ENCODE measurements at places on chromosomes 2 and 18. TPM values are rescaled to one million over a fixed set of nuclear protein-coding genes. Genes with fewer than 3 reads are reported as not detected.

GRCh38 chr2:140747665-140748064 lies 1383.2 kb downstream of the LRP1B start:
- no peaks in the 10 kb centered on the region for H3K4me1 ChIP-seq
- H3K27me3 ChIP-seq, result no peaks in the 10 kb centered on the region
- DNase-seq, result no peak
- no peak overlapping the region for H3K4me3 ChIP-seq

Gene ACMSD
- total RNA-seq, result not detected

DNA sequence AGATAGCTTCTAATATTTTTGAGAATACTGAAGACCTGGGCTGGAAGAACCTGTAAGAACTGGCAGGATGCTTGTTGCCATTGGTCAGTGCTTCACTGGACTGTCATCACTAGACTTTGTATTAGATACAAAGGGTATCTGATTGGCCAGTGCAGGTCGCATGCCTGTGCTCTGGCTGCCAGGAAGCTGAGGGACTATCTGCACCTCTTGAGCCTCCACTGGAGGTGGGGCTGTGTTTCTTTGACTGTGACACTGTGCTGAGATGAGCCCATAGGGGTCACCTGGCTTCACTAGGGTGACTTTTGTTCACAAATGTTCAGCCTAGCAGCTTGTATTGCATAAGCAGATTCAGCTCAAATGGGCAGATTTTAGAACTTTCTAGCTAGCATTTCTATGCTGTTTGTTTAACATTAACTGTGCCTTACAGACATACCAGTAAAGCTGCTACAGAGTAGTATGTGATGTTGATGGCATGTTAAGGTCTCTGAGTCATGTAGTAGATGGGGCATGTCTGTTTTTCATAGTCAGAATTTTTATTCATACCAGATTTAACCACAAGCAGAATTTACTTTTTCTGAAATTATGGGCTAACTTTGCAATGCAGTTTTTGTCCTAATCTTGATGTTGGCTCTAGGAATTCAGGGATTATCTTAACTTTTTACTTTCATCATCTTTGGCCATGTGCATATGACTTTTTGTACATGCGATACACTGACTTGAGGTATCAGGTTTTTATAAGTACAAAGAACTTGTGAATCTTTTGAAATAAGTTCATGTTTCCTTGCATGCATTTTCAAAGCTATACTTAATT lies 56.1 kb downstream of the RHBDD1 start:
- H3K27ac ChIP-seq, result no peak overlapping the region
- H3K36me3 ChIP-seq, result peaks cover 3% of the 10 kb centered on the region
- no peaks in the 10 kb centered on the region for H3K27me3 ChIP-seq
- DNase-seq, result no peak
- H3K4me3 ChIP-seq, result no peak overlapping the region

Gene SERPINB10
- not detected for total RNA-seq

Gene SLC5A7
- not detected for total RNA-seq

- H3K27ac ChIP-seq, result peak overlapping the region; percentile 96
- peak; percentile 29 for DNase-seq
- H3K4me1 ChIP-seq, result peaks cover 54% of the 10 kb centered on the region
- peak overlapping the region; percentile 31 for H3K4me3 ChIP-seq
- H3K27me3 ChIP-seq, result no peaks in the 10 kb centered on the region
These were observed 44.1 kb upstream of the TTC39C start for GRCh38 chr18:23970161-23971096.

Gene KCNJ3
- not detected for total RNA-seq

Gene SERPINB4
- total RNA-seq, result not detected

DNA sequence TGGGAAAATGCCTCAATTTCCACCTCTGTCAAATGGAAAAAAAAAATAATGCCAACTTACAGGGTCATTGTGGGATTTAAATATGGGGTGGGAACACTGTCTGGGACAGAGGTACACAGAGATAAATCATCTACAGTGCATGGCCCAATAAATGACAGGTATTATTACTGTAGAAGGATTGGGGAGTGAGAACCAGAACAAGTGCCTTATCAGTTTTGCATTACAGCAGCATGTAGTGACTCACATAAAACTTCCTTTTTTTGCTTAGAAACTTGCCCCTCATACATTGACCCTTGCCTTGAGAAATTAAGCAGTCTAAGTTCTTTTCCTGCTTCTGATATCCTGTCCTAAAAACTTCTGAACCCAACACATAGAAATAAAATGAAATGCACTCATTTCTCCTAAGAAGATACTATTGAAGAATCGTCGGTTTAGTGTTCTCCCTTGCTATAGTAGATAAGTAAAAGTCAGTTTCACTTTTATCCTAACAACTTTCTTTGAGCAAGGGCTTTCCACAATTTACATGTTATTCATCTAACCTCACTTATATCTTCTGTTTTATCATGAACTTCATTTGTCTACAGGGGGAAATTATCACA lies 121.0 kb upstream of the HAAO start:
- H3K4me3 ChIP-seq, result no peak overlapping the region
- H3K36me3 ChIP-seq, result peaks cover 5% of the 10 kb centered on the region
- DNase-seq, result no peak
- peak overlapping the region; percentile 43 for H3K27ac ChIP-seq
- peaks cover 26% of the 10 kb centered on the region for H3K27me3 ChIP-seq

Gene MATN3
- not detected for total RNA-seq

Gene CRYBA2
- total RNA-seq, result not detected

Gene CYP26B1
- total RNA-seq, result not detected

GRCh38 chr2:74861531-74861930 lies 27.6 kb downstream of the HK2 start:
- no peaks in the 10 kb centered on the region for H3K27me3 ChIP-seq
- no peak overlapping the region for H3K27ac ChIP-seq
- no peak overlapping the region for H3K4me3 ChIP-seq
- H3K4me1 ChIP-seq, result peaks cover 13% of the 10 kb centered on the region
- H3K36me3 ChIP-seq, result no peaks in the 10 kb centered on the region

DNA sequence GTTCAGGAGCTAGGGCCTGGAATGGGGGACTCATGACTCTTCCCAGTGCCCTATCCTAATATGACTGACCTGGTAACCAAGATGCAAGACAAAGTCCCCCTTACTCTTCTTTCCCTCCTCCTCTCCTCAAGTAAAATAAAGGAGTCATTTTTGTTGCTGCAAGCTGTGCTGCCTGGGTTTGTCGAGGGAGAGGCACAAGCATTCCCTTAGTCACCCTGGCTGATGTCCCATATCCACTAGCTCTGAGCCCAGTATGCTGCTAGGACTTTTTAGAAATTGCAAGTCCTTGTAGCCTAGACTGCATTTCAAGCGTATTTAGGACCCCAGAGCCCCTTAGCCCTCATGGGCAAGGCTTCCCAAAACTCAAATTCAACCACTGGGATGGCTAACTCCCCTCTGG lies 338.5 kb upstream of the SETBP1 start:
- H3K4me3 ChIP-seq, result no peak overlapping the region
- no peaks in the 10 kb centered on the region for H3K4me1 ChIP-seq
- no peaks in the 10 kb centered on the region for H3K27me3 ChIP-seq
- H3K27ac ChIP-seq, result no peak overlapping the region
- no peak for DNase-seq

- no peak overlapping the region for H3K4me3 ChIP-seq
- no peaks in the 10 kb centered on the region for H3K27me3 ChIP-seq
- H3K36me3 ChIP-seq, result peaks cover 7% of the 10 kb centered on the region
These were observed 64.1 kb downstream of the STAT4 start for GRCh38 chr2:191086706-191087105.

Gene C2orf15
- total RNA-seq, result 2.7 TPM

DNA sequence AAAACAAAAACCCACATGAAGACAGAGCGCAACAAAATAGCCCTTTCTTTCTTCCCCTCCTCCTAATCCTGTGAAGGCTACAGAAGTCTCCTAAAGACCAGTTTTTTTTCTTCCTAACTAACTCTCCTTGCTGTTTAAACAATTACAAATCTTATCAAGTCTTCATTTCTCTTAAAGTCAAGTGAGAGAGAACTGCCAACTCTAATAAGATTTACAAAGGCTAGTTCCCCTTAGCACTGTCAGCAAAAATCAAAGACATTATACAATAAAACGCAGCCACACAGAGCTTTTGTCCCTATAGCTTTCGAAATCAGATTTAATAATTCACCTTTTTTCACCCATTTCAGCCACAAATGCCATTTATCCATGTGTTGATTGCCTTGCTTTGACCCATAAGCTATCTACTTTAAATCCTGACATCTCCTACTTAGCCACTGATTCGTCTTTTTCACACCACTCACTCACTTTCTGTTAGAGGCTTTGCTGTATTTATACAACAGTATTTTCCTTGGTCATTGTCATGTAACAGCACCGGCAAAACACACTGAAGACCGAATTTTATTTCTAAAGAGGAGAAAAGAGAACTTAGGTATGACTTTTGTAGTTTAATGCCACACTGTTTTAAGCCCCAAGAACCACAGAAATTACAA lies 5.9 kb downstream of the NRXN1 start:
- no peak overlapping the region for H3K4me3 ChIP-seq
- no peaks in the 10 kb centered on the region for H3K36me3 ChIP-seq
- no peaks in the 10 kb centered on the region for H3K27me3 ChIP-seq
- H3K4me1 ChIP-seq, result no peaks in the 10 kb centered on the region
- H3K27ac ChIP-seq, result no peak overlapping the region

DNA sequence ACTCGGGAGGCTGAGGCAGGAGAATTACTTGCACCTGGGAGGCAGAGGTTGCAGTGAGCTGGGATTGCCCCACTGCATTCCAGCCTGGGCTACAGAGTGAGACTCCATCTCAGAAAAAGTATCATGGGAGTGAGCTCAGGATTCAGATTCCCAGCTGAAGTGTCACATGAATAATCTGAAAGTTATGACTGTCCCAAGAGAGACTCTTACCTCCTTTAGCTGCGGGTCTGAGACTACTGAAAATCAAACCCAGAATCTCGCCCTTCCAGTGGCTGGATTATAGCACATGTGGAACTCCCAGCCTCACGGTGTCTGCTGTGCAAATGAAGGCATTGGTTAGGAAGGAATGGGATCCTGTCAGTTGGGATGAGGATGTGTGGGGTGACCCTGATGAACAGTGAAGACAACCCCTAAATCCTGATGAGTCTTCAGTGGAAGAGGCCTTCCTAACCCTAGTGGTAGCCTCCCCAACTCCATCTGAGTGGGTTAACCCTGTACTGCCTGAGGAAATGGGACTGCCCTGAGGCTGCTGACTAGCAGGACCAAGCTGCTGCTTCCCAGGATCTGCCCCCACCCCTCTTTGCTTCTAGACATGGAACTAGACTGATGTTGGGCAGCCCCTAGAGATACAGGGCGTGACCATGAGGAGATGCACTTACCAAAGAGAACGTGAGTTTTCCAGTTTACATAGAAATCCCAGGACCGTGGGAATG lies 16.5 kb downstream of the BOK start:
- DNase-seq, result no peak
- H3K27me3 ChIP-seq, result no peaks in the 10 kb centered on the region
- H3K36me3 ChIP-seq, result peaks cover 3% of the 10 kb centered on the region
- H3K4me3 ChIP-seq, result no peak overlapping the region
- H3K4me1 ChIP-seq, result peaks cover 6% of the 10 kb centered on the region

DNA sequence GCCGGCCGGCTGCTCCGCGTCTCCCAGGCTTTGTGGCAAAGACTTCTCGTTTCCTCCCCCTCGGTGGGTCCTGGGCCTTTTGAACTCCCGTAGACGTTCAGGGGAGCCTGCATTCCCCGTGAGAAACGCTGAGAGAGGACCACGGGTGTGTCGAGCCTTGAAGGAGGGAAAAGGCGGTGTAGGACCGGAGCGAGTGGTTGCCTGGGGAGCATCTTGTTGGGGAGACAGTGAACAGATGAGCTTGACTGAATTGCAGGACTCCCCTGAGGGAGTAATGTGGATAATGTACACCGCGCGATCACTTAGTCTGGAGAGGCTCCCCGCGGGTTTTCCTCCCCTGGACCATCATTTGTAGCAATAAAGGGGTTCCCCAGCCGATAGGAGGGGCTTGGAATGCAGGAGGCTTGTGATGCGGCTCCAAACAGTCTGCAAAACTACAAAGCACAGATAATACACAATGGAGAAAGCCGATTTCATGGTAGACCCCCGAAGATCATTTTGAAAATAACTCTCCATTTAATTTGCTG lies 769 bp downstream of the ALMS1 start:
- H3K27ac ChIP-seq, result peak overlapping the region; percentile 92
- no peak for DNase-seq
- peaks cover 30% of the 10 kb centered on the region for H3K4me1 ChIP-seq
- H3K4me3 ChIP-seq, result peak overlapping the region; percentile 93
- no peaks in the 10 kb centered on the region for H3K27me3 ChIP-seq
- H3K36me3 ChIP-seq, result peaks cover 2% of the 10 kb centered on the region

Gene SCYGR6
- total RNA-seq, result not detected

- peaks cover 45% of the 10 kb centered on the region for H3K27me3 ChIP-seq
- H3K27ac ChIP-seq, result no peak overlapping the region
- no peak overlapping the region for H3K4me3 ChIP-seq
These were observed 35.5 kb upstream of the TTR start for GRCh38 chr18:31555971-31556747.

GRCh38 chr2:75570948-75571729 lies 10.4 kb upstream of the EVA1A start:
- DNase-seq, result no peak
- H3K36me3 ChIP-seq, result peaks cover 2% of the 10 kb centered on the region
- no peak overlapping the region for H3K4me3 ChIP-seq
- H3K27me3 ChIP-seq, result peaks cover 39% of the 10 kb centered on the region
- no peaks in the 10 kb centered on the region for H3K4me1 ChIP-seq

DNA sequence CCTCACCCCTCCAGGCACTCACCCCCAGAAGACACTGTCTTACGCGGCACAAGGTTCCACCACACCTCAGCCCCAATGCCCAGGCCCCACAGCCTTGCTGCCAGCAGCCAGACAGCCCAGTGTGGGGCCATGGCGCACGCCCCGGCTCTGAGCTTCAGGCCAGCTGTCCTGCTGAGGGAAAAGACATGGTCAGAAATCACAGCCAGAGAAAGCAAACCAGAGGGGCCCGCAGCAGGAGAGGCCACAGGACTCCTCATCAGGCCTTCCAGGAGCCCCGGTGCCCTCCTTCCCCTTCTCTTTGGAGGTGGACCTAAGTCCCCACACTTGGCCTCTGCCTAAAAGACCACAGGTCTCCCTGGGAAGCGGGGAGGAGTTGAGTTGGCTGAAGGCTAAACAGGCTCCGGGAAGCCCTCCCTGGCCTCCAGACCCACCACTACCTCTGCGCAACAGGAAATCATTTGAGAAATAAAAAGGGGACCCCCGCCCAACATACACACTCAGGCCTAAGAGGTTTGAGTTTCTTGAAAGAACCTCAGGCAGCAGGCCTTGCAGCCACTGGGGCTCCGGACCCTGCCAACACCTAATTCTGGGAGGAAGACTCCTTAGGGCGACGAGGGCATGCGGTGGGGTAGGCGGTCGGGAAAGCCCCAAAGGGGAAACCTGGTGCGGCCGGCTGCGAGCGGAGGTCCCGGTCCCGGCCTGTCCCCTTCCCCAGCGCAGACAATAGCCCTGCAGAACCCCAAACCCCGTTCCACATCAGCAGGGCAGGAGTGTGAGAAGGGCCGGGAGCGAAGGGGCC lies 1.9 kb downstream of the SEMA4C start:
- peaks cover 26% of the 10 kb centered on the region for H3K4me1 ChIP-seq
- peak overlapping the region; percentile 90 for H3K4me3 ChIP-seq
- no peaks in the 10 kb centered on the region for H3K36me3 ChIP-seq
- peak; percentile 32 for DNase-seq

- no peak overlapping the region for H3K27ac ChIP-seq
- no peak overlapping the region for H3K4me3 ChIP-seq
- no peaks in the 10 kb centered on the region for H3K27me3 ChIP-seq
- H3K4me1 ChIP-seq, result no peaks in the 10 kb centered on the region
These were observed 75.3 kb upstream of the RIOK3 start for GRCh38 chr18:23377669-23378301.

GRCh38 chr2:174342686-174343342 lies 8.1 kb downstream of the SP9 start:
- H3K4me1 ChIP-seq, result peaks cover 25% of the 10 kb centered on the region
- H3K27ac ChIP-seq, result peak overlapping the region; percentile 67
- DNase-seq, result no peak
- H3K27me3 ChIP-seq, result peaks cover 69% of the 10 kb centered on the region
- H3K36me3 ChIP-seq, result peaks cover 2% of the 10 kb centered on the region

GRCh38 chr2:161104054-161104553 lies 56.1 kb upstream of the TANK start:
- peak overlapping the region; percentile 64 for H3K4me3 ChIP-seq
- peaks cover 9% of the 10 kb centered on the region for H3K4me1 ChIP-seq

Data from T-helper 17 cell (primary cell).